Fibroblast of villous mesenchyme (primary cell): ENCODE measurements at places on chromosomes 2 and 18. TPM values are rescaled to one million over a fixed set of nuclear protein-coding genes. Genes with fewer than 3 reads are reported as not detected.
A peak's percentile ranks its signal among the peaks of the same experiment; 100 is the strongest.

DNA sequence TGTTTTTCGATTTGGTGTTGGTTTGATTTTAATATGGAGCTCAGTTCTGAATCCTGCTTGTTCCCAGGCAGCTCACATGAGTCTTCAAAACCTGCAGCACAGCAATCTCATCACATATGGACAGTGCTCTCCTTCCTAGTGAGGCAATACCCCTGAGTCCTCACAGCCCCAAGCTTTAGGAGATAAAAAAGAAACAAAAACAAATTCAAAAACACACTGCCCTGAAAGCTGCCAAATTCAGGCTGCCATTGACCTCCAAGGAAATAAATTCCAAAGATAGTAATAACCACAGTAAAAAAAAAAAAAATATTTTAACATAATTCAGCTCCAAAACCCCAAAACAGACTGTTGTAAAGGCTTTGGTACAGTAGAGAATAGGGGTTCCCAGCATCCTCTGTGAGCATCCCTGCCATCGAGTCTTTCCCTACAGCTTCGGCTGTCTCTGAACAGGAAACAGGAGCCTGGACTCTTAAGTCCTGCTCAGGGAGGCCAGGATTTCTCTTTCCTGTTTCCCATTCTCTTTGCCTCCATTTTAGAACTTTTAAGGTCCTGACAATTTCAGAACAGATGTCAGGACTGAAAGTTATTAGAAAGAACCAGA, 14.7 kb upstream of the SP3 start:
- DNase-seq, result peak; percentile 84

GRCh38 chr2:80748592-80748991, 444.0 kb upstream of the LRRTM1 start:
- DNase-seq, result no peak

DNA sequence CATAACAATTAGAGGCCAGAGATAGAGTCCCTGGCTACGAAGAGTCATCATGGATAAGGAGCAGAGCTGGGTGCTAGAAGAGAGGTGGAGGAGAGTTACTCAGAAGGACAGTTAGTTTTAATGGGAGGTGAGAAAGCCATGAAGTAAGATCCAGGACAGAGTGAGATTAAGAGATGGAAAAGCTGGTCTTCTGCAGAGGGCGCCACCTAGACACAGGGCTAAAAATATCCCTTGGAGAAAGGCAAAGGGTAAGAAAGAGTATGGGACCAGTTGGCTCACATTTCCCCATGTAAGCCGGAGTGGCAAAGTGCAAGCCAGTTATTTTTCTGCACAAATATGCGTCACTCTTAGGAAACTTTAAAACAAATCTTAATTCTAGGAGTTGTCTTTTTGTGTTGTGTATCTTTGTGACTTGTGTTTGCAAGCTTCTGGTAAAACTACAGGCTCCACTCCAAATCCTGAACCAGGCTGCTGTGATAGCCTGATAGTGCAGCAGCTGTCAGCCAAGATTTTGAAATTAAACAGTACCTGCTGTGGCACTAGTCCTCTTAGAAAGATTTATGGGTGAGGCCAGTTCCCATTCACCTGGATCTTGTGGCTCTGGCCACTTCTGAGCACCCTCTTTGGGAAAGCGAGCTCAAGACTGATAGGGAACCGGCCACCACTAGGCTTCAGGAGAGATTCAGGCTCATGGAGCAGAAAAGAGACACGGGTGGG, 204.2 kb downstream of the TPGS2 start:
- no peak for DNase-seq

- no peak for DNase-seq
These were observed 11.1 kb downstream of the SCN3A start for GRCh38 chr2:165192729-165193128.

DNA sequence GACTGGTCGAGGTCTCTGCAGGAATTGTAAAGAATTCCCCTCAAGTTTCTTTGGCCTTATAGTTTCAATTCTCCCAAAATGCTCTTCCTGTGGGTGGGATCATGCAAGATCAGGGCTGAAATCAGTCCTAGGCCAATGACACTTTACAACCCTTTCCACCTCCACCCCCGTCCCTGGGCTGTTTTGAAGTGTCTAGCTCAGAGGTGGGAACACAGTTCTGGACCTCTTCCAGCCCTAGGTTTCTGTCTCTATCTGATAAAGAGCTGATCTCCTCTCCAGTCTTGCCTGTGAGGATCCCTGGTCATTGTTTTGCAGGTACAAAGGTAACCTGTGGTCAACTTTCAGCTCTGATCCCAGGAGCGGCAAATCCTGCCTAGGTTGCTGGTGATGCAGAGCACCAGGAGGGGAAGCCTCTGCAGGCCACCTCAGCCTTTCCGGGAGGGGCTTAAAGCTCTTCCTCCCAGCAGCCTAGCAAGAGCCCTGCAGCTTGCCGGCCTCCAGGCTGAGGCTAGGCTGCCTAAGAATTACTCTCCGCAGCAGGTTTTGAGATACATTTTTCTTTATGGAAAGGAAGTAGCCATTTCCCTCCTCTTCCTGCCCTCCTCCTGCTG, 69.8 kb upstream of the WIPF1 start:
- no peak for DNase-seq

GRCh38 chr2:26195040-26195984, 22.4 kb downstream of the GAREM2 start:
- peak; percentile 11 for DNase-seq

- DNase-seq, result no peak
These were observed 266.9 kb downstream of the GLI2 start for GRCh38 chr2:121002597-121002996.

- no peak for DNase-seq
These were observed 10.2 kb downstream of the GBX2 start for GRCh38 chr2:236157815-236158498.

The ZAP70 gene
- not detected in 2 replicates for total RNA-seq

The GKN2 gene
- total RNA-seq, result not detected in 2 replicates

The SNED1 gene
- total RNA-seq, result 5.5 and 6.5 TPM in 2 replicates

The ABCG8 gene
- not detected in 2 replicates for total RNA-seq
